Epithelial cell of proximal tubule (primary cell): ENCODE measurements at places on chromosomes 1 and 21. TPM values are rescaled to one million over a fixed set of nuclear protein-coding genes. Genes with fewer than 3 reads are reported as not detected.
A peak's percentile ranks its signal among the peaks of the same experiment; 100 is the strongest.

SPRR2G gene
- total RNA-seq = not detected in 2 replicates

BGLAP gene
- total RNA-seq = 0.29 TPM in 1 of 2 replicates, not detected in the other

SYCP1 gene
- not detected in 2 replicates for total RNA-seq

ITLN2 gene
- not detected in 2 replicates for total RNA-seq

NEGR1 gene
- 3.1 and 8.6 TPM in 2 replicates for total RNA-seq

OXCT2 gene
- 12.4 and 15.0 TPM in 2 replicates for total RNA-seq

NBPF15 gene
- 11.9 and 13.7 TPM in 2 replicates for total RNA-seq

PLPPR5 gene
- 0.17 TPM in 1 of 2 replicates, not detected in the other for total RNA-seq

RAVER2 gene
- 6.9 and 9.8 TPM in 2 replicates for total RNA-seq

SLC25A33 gene
- 6.2 and 16.8 TPM in 2 replicates for total RNA-seq

FAM163A gene
- total RNA-seq = not detected in 2 replicates

NUDT4B gene
- total RNA-seq = 6.9 and 30.9 TPM in 2 replicates

S100A5 gene
- total RNA-seq = 2.7 and 4.0 TPM in 2 replicates

- no peak for DNase-seq
Measured at GRCh38 chr1:21024918-21025317, 151.8 kb downstream of the EIF4G3 start.

- DNase-seq = no peak
Measured at GRCh38 chr1:177976596-177976995, 6.7 kb upstream of the SEC16B start.

DNA sequence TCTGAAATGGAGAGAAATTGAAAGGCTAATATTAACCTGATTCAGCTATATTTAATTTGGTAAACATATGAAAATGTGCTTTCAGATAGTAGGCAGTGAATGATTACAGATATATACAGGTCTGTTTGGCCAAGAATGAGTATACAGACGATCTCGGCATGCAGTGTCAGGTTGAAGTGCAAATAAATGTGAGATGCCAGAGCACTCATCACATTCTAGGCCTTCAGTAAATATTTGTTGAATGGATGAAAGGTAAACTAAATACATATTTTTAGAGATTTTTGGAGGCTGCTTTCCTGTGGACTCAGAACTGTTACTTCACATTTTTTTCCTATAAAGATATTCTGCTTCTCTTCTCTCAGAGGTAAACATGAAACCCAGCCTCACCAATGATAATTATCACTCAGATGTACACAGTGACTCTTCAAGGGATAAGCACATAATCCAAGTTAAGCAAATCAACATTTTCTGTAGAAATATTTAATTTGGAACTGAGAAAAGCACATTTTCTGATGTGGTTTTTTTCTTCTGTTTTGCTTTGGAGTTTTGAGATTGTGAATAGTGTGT, 702.9 kb downstream of the BRINP3 start:
- DNase-seq = no peak

DNA sequence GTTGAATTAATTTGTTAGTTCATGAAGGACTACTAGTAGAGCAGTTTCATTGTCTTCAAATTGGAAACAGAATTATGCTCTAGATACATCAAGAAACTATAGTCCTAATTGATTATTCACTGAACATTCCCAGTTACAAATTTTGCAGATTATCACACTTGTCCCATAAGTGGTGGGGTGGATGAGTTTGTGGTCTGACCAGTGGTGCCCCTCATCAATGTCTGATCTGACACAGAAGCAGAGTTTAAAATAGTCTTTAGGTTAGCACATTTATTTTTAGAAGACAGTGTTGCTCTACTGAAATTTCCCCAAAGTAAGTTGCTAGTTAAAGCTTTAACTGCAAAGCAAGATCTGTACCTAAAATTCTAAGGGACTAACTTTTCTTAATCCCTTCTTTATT, 42.9 kb downstream of the INKA2 start:
- DNase-seq = no peak

GRCh38 chr1:200774311-200774710, 35.6 kb downstream of the CAMSAP2 start:
- no peak for DNase-seq

DNA sequence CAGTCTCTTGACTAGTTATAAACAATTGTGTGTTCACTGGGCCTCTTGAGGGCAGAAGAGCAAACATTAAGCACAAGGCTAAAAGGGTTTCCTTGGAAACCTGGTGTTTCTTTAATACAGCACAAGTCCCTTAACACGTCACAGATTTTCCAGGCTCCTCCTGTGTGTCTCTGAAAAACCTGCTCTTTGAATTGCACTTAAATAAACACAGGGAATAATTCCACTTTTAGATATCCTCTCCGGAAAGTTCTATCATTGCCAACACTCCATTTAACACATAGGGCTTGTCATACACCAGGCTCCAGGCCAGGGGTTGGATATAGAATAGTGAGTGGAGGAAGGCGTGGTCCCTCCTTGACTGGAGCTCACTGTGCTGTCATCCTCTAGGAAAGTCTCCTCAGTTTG, 442.6 kb downstream of the DSCAM start:
- DNase-seq = no peak

DNA sequence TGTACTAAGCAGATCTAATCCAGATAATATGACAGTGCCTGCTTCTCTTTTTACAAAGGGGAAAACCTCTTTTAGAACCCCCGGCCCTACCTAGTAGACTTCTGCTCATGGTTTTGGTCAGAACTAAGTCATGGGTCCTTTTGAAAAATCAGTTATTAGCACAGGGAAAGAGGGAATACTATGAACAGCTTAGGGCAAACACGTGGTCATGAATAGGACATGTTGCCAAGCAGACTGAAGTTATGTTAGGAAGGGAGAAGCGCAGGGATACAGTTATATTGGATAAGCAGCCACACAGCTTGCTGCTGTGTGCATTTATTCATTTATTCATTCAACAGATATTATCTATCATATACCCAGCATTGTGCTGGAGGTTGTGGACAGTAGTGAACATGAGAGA, 25.3 kb upstream of the IGSF3 start:
- DNase-seq = no peak

DNA sequence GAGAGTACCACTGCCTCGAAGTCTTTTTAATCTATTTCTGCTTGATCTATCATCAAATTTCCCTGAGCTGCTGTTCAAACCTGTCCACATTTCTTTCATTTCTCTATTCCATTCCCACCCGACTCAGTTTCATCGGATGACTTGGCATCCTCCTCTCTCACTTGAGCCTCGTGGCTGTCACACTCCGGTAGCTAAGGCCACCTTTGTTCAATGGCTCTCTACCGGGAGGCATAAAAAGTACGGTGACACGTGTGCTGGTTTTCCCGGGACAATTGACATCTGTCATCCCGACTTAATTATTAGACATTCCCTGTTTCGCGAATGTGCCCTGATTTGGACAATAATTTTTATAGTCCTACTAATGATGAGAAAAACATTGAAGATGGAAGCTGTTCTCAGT, 22.6 kb downstream of the MIS18A start:
- no peak for DNase-seq

DNA sequence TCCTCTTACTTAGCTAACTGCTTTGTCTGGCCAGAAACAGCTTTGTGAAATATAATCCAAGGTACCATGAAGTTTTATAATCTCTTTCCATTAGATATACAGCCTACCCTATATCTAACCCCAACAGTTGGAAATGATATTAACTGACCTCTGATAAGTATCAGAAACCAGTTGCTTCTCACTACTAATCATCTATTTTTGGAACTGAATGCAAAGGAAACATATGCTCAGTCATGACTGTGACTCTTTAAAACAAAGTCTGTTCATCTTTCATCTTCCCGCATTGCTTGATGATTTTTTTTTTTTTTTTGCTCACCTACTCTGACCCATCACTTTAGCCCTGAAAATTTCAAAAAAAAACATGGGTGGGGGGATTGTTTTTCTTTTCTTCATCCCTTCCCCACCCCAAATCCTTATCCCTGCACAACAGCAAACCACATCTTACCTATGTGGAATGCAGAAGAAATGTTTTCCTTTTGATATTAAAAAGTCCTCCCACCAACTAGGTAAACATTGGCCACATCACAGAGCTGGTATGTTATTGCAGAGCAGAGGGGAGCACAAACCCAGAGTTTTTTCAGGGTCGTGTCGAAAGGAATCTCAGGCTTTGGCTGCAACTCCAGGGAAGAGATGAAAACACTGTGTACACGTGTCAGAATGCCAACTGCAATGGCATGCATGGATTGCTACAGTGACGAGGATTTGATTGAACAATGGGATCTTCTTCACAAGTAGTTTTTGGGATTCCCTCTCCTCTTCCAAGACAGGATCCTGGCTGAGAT, 137.3 kb downstream of the SLC30A10 start:
- no peak for DNase-seq

DNA sequence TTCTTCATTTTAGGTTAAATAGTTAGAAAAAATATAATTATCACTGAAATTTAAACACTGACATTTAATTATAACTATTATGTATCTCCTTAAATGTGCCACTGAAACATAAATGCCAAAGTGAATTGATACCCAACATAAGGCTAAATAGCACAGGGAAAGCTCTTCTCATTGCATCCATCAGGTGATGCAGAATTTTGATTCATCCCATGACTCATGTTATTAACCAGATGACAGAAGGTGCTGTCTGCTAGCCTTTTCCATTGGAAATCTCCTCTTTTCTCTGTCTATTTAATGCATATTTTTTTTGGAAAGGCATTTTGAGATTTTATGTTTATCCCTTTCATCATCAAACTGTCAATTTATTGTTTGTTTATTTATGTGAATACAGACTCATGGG, 136.8 kb downstream of the KCNK2 start:
- no peak for DNase-seq

DNA sequence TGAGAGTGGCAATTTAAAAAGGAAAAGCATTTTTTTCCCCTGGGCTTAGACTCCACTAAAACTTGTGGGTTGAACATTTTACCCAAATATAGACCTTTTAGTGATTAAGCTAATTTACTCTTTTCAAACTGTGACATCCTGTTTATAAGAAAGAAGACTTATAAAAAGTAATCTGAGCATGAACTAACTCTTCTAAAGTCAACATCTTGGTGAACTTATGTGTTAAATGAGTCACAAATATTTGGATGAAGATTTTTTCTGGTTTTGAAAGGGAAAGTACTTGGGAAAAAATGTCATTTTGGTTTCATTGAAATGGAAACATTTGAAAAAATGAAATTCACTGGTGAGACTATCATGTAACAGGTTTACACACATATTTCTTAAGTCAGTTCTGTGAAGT, 109.8 kb downstream of the KCNK2 start:
- no peak for DNase-seq

DNA sequence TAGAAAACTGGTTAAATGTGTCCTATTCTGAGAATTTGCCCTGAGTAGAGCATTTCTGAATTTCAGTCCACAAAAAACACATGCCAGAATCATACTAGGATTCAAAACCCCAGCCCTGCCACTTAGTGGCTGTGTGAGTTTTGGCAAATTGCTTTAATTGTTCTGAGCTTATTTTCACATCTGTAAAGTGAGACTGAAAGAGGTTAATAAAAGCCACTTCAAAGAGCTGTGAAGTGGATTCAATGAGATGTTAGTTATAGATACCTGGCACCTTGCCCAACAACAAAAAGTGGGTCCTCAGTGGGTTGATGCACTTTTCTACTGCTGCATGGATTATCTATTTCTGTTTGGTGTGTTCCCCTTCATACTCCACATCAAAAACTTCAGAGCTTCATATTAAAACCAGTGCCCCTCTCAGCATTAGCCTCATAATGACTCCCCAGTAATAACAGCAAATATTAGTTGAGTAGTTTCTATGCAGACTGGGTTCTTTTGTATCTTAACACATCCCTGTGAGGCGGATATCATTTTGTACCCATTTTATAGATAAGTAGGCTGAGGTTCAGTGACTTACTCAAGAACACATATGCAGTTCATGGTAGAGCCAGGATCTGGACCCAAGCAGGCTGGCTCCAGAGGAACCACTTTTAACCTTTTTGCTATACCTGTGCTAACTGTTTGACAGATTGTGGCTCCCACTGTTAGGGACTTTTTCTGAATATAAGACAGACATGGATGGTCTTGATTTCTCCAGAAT, 14.2 kb upstream of the ADORA3 start:
- no peak for DNase-seq

GRCh38 chr21:31397939-31398338, 53.9 kb upstream of the TIAM1 start:
- DNase-seq = no peak

GRCh38 chr1:65939636-65940035, 146.9 kb downstream of the PDE4B start:
- DNase-seq = no peak

- DNase-seq = no peak
Measured at GRCh38 chr1:42251042-42251441, 84.0 kb downstream of the FOXJ3 start.

- DNase-seq = peak; percentile 87
Measured at GRCh38 chr1:51736702-51737101, 119.8 kb downstream of the OSBPL9 start.

- no peak for DNase-seq
Measured at GRCh38 chr1:192238421-192238820, 78.4 kb upstream of the RGS21 start.

GRCh38 chr1:173422456-173422976, 54.6 kb upstream of the PRDX6 start:
- no peak for DNase-seq

DNA sequence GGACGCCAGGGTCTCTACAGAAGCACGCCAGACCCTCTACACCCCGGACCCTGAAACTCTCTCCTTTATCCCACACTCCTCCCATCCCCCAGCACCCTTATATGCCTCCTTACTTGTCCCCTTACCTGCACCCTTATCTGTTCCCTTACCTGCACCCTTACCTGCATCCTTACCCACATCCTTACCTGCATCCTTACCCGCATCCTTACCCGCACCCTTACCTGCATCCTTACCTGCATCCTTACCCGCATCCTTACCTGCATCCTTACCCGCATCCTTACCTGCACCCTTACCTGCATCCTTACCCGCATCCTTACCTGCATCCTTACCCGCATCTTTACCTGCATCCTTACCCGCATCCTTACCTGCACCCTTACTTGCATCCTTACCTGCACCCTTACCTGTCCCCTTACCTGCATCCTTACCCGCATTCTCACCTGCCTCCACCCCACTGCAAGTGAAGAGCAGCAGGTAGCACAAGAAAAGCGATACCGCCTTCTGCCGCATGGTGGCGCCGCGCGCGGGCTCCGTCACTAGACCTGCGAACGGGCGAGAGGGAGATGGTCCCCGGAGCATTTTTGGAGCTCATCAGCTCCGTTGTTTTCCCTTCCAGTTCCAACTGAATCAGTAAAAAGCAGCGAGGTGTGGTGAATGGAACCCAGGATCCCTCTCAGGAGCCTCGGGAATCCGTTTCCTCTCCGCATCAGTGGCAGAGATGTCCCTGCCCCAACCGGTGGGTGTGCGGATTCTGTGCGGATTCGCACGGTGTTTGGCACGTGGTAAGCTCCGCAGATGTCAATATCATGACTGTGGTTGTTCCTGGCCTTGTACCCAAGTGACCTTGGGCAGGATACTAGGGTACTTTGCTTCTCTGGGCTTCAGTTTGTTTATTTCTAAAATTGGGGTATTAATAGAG, 2.9 kb downstream of the IFI6 start:
- DNase-seq = no peak
